ENCODE measurements at places on chromosomes 5 and 9.

DNA sequence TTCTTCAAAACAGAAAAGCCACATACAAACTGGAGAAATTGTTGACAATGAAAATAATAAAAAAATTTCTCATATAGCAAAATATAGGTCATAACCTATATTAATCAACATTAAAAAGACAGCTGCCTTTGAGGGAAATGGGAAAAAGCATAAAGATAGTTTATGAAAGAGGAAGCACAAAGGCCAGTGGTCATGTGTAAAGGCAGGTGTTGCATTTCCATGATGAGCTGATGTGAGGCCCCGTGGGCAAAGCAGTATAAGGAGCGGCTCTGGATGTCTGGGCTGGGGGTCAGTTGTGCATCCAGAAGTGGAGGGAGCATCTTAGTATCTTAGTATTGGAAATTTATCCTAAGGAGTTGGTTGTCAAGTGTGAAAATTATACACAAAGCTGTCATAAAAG lies 18.3 kb downstream of the NDUFS6 start:
- DNase-seq = no peak

- DNase-seq = no peak
Measured at GRCh38 chr9:10612641-10613398, at the start of gene PTPRD. PTPRD (minus strand) TSS chr9:10613002.

GRCh38 chr5:180179442-180180420 lies 29.3 kb downstream of the RASGEF1C start:
- no peak for DNase-seq

- no peak for DNase-seq
Measured at GRCh38 chr9:38038307-38039089, 30.5 kb downstream of the SHB start.

- DNase-seq = no peak
Measured at GRCh38 chr9:129331772-129332500, 153.9 kb upstream of the IER5L start.

GRCh38 chr9:104304925-104305324 lies 199.1 kb upstream of the OR13F1 start:
- DNase-seq = no peak

DNA sequence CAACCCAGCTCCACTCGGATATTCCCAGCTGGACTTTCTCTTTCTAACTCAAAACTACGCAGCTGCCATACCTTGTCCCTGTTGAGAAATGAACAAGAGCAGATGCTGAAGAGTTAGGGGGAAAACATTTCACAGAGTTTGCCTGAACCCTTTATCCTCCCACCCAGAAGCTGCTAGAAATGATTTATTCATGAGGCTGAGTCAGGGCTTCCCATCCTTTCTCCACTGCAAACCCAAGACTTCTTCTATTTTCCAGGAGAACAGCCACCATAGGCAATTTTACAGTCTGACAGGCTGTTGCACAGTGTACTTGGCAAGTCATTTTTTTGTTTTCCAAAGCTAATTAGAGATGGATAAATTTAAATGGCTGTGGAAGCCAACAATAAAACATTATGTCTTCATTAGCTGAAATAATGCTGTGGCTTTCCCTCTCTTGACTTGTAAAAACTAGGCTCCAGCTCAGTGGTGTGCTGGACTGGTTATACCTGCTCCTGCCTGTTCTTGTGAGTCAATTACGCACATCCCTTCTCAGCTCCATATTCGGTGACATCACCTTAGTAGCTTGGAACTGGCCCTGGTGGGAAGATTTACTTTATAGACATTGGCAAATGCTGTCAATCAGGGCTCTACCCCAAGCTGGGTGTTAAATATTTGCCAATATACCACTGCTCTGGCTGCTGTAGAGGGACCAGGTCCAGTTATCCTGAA lies 71.9 kb downstream of the KIF4B start:
- no peak for DNase-seq

DNA sequence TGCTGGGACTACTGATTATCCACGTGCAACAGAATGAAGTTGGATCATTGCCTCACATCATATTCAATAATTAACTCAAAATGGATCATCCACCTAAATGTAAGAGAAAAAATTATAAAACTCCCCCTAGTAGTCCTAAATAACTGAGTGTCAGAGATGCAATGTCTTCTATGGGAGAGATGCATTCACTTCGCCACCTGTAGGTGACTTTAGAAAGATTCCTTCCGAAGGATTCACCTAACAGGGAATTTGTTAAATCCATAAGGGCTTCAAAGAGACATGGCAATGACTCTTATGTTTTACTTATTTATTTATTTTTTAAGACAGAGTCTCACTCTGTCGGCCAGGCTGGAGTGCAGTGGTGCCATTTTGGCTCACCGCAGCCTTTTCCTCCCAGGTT lies 526.0 kb downstream of the MTRR start:
- no peak for DNase-seq

DNA sequence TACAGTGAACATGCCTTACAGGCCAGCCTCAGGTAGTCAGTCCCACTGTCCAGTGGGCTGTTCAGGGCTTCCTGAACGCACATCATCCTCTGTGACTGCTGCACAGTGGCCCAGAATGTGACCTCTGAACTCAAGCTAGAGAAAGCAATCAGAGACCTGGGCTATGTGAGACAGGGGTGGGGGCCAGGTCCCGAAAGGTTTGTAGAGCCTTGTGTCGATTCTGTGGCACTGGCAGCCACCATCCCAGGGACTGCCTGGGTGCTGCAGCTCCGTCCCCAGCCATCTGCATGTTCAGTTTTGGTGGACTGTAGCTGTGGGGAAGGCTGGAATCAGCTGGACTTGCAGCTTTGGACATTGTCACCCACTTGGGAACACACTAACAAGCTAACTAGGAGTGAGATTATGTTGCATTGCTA lies 47.7 kb downstream of the MVB12B start:
- no peak for DNase-seq
